CD4-positive, alpha-beta T cell treated with Interleukin-6 at 100 ng/mL for 8 hours (primary cell): ENCODE measurements at places on chromosomes 7 and 10.

DNA sequence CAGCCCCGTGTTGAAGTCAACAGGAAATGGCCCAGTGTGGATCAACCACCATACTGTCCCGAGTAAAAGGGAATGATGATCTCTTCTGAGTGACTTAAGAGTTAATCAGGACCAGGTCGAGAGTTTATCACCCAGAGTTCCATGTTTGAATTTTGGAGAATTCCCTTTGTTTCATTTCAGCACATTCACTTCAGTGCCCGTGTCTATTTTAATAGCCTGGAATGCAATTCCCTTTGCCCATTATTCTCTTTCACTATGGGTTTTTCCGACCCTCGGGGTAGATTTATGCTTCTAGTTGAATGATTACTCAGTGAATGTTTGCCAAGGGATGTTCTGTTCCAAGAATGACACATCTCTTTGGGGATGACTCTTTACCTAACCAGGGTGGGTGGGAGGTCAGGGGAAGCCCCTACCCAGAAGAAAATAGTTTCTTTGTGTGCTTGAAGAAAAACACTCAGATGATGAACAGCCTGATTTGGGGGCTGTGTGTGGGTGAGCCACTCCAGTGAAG, 594.9 kb downstream of the INHBA start:
- no peak for DNase-seq

DNA sequence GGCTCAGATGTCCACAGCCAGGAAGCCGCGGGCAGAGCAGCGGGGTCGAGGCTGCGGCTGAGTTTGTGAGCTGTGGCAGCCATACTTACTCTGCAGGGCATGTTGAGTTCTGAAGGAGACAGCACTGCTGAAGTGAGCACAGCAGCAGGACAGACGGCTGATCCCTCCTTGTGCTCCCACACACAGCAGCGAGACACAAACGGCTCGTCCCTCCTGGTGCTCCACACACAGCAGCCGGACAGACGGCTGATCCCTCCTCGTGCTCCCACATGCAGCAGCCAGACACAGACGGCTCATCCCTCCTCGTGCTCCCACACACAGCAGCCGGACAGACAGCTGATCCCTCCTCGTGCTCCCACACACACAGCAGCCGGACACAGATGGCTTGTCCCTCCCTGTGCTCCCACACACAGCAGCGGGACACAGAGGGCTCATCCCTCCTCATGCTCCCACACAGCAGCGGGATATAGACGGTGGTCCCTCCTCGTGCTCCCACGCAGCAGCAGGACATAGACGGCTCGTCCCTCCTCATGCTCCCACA, 305.1 kb downstream of the PTPRN2 start:
- DNase-seq, result no peak

DNA sequence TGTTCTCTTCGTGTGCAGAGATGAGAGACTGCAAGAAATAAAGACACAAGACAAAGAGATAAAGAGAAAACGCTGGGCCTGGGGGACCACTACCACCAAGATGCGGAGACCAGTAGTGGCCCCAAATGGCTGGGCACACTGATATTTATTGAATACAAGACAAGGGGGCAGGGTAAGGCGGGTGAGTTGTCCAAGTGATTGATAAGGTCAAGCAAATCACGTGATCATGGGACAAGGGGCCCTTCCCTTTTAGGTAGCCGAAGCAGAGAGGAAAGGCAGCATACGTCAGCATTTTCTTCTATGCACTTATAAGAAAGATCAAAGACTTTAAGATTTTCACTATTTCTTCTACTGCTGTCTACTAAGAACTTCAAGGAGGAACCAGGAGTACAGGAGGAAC, 762.1 kb downstream of the TNS3 start:
- DNase-seq, result no peak

DNA sequence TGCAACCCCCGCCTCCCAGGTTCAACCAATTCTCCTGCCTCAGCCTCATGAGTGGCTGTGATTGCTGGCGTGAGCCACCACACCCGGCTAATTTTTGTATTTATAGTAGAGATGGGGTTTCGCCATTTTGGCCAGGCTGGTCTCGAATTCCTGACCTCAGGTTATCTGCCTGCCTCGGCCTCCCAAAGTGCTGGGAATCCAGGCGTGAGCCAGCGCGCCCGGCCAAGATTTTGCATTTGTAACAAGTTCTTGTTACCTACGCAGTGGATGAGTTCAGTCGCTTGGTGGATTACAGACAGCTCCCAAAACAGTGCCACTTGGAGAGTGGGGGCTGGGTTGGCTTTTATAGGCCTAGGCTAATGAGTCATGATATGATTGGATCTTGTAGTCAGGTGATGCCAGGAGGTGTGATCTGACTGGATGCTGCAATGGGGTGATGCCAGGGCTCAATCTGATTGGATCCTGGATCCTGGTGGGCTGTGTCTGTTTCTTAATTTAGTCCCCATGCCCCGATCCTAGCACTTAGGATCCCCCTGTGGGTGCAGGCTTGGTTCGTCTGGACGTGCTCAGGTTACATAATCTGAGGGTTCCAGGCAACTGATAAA, 20.3 kb downstream of the SBDS start:
- DNase-seq, result no peak

DNA sequence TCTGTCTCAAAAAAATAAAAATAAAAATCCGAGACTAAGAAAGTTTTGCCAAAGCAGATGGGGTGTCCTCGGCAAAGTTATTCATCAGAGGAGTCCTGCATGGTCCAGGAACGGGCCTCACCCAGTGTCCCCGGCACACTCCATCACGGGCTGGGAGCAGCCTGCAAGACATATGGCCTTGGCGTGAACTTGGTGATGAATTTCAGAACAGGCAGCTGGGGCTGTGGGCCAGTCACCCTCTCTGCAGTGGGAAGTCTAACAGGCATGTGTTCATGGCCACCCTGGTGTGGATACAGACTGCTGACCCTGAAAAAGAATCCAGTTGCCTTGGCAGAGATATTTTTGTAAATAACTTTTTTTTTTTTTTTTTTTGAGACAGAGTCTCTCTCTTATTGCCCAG, 34.7 kb downstream of the NPTX2 start:
- no peak for DNase-seq

GRCh38 chr7:35749556-35749955, 51.3 kb upstream of the SEPTIN7 start:
- DNase-seq, result no peak

DNA sequence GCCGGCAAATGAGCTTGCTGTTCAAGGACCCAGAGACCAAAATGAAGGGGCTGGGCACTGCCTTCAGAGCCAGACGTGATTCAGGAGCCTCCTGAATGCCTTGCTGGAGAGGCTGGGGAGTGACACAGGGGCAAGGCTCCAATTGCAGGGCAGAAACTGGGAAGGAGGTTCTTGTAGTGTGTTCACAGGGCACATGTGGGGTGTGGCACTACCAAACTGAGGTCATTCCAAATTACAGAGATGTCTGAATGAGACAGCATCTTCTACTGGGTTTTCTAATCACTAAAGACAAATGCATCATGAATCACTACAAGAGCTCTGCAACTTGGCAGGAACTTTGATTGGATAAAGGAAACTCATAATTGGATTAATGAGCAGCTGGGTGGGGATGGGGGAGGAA, 17.8 kb downstream of the CRTAC1 start:
- DNase-seq, result no peak

DNA sequence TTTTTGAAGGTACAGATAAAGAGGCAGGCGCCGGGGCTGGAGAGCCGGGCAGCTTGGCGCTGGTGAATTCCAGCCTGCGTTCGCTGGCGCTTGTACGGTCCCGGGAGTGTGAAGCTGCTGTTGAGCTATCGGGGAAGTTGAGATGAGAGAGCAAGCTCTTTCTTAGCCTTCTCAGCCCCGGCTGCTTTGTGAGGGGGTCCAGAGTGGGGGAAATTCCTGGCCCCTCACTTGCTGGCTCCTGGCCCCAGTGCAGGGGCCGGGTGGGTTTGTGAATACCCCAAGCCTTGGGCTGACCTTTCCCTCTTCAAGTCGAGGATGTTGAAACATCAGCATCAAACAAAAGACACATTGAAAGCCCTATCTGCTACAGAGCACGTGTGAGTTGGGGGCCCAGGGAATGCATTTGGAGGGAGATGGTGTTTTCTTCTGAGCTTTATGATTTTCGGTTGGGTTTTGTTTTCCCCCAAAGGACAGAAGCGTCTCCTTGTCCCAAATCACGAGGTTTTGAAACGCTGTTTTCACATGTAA, 2.7 kb downstream of the ZMIZ1 start:
- no peak for DNase-seq

DNA sequence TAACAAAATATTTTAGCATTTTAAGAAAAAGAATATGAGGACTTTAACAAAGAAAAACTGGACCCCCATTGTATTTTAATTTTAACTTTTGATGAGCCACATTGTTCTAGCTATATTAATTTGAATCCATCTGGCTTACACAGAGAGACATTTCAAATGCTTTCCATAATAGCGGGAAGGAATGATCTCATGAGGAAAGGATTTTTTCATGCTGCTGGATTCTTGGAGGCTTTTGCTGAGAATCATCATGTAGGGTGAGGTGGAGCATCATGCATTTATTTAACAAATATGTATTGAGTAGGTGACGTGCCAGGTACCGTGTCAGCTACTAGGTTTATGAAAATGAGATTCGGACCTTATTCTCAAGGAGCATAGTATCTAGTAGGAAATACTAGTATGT, 1006.3 kb downstream of the SORCS1 start:
- no peak for DNase-seq

- DNase-seq, result no peak
Measured at GRCh38 chr7:47875998-47876744, 72.1 kb downstream of the PKD1L1 start.

GRCh38 chr10:126628746-126629145, 41.7 kb downstream of the C10orf90 start:
- DNase-seq, result no peak

DNA sequence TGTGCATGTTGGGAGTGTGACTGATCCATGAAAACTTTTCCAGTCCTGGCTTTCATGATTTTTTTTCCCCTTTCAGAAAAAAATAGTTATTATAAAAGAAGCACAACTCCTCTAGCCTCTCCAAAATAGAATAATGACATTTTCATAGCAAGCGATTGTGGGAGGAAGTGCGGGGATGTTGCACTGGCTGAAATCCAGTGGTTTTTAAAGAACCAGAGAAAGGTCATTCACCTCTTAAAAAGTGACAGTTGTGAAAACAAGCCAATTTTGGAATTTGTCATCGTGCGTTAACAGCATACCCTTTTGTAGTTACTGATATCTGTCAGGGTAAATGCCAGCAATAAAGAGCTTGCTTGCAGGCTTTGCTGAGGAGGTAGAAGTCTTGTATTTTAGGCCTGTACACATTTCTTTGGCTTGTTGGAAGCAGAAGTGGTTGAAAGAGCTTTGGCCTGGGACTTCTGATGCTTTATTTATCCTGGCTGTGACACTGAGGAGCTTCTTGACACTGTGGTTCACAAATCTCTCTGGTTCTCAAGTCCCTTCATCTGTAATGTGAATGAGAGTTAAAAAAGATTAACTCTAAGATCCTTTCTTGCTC, 545.9 kb downstream of the REEP3 start:
- DNase-seq, result no peak
